ENCODE measurements at places on chromosomes 2 and 18. TPM values are rescaled to one million over a fixed set of nuclear protein-coding genes. Genes with fewer than 3 reads are reported as not detected.

GRCh38 chr2:230591850-230592249 lies 120.8 kb upstream of the CAB39 start:
- H3K4me1 ChIP-seq = no peaks in the 10 kb centered on the region
- no peak for DNase-seq
- no peak overlapping the region for H3K4me3 ChIP-seq
- peaks cover 21% of the 10 kb centered on the region for H3K27me3 ChIP-seq
- no peaks in the 10 kb centered on the region for H3K36me3 ChIP-seq

GRCh38 chr2:104583811-104584210 lies 270.1 kb upstream of the POU3F3 start:
- H3K27ac ChIP-seq = no peak overlapping the region
- no peaks in the 10 kb centered on the region for H3K4me1 ChIP-seq
- H3K27me3 ChIP-seq = no peaks in the 10 kb centered on the region
- DNase-seq = no peak

DNA sequence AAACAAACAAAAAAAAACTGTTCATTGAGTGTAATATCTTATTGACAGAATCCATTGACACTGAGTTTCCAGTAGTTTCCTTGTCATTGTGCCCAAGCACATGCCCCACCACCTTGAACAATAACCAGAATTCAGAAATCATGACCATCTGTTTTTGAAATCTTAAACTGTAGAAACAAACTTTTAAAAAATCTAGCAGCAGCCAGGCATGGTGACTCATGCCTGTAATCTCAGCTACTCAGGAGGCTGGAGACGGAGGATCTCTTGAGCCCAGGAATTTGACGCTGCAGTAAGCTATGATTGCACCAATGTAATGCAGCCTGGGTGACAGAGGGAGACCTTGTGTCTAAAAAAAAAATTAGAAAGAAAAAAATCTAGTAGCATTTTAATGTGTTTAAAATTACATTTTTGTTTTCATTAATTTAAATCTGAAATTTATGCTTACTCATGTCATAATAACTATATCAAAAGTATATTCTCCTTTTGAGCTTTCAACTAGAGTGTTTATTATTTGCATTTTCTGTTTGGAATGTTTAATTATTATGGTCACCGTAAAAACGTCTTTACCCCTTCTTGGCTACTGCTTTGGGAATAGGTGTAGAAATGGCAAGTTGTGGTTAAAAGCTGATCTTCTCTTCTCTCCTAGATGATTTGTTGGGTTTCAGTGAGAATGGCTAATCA lies 25.2 kb upstream of the STON1 start:
- no peak overlapping the region for H3K27ac ChIP-seq
- no peaks in the 10 kb centered on the region for H3K27me3 ChIP-seq
- peaks cover 11% of the 10 kb centered on the region for H3K36me3 ChIP-seq
- H3K4me1 ChIP-seq = peaks cover 17% of the 10 kb centered on the region
- no peak overlapping the region for H3K4me3 ChIP-seq

GRCh38 chr18:79572848-79573451 lies 106.7 kb upstream of the CTDP1 start:
- peaks cover 10% of the 10 kb centered on the region for H3K4me1 ChIP-seq
- H3K4me3 ChIP-seq = no peak overlapping the region
- H3K27ac ChIP-seq = no peak overlapping the region
- no peaks in the 10 kb centered on the region for H3K36me3 ChIP-seq
- DNase-seq = no peak

GRCh38 chr2:190515687-190516086 lies 18.8 kb downstream of the NEMP2 start:
- no peaks in the 10 kb centered on the region for H3K36me3 ChIP-seq
- H3K4me3 ChIP-seq = no peak overlapping the region
- no peak overlapping the region for H3K27ac ChIP-seq
- H3K27me3 ChIP-seq = no peaks in the 10 kb centered on the region

GRCh38 chr2:136310797-136311603 lies 193.1 kb upstream of the CXCR4 start:
- no peaks in the 10 kb centered on the region for H3K4me1 ChIP-seq
- DNase-seq = no peak
- H3K27ac ChIP-seq = no peak overlapping the region
- H3K4me3 ChIP-seq = no peak overlapping the region
- H3K36me3 ChIP-seq = no peaks in the 10 kb centered on the region

GRCh38 chr2:7083580-7084509 lies 166.6 kb downstream of the RNF144A start:
- H3K36me3 ChIP-seq = no peaks in the 10 kb centered on the region
- H3K4me3 ChIP-seq = no peak overlapping the region
- no peak overlapping the region for H3K27ac ChIP-seq
- peak; percentile 45 for DNase-seq
- no peaks in the 10 kb centered on the region for H3K27me3 ChIP-seq
- H3K4me1 ChIP-seq = 0 out of 2 replicates have a peak, but pooled peaks cover 5% of the 10 kb centered on the region

DNA sequence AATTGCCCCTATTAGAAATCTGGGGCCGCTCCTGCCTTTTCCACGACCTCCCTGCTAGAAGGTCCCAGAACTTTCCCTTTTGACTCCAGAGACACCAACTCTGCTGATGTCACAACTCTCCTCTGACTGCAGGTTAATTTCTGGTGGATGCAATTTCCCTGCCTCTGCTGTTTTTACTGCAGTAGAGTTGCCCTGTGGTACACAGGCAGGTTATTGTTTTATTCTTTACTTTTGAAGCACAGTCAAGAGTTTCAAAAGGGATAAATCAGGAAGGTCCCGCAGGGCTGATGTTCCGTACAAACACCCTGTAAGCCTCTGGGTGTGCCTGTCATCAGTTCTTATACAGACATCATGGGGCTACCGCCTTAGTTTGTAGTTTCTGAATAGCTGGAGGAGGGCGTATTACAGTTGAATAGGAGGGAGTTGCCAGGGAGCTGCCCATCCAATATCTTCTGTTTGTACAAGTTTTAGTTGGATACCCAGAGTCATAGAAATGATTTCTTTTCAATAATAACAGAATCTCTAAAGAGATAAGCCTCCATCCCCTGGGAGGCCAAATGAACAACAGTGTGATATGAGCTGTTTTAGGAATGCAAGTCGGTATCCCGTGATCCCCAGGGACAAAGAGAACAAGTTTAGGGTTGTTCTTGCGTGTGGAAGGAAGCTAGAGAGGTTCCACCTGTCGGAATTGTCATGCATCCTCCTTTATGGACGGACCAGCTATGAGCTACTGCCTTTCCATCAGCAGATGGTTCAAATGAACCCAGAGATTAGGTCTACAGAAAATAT lies 108.4 kb upstream of the COPS8 start:
- no peak overlapping the region for H3K4me3 ChIP-seq
- H3K27me3 ChIP-seq = peaks cover 6% of the 10 kb centered on the region
- H3K27ac ChIP-seq = peak overlapping the region; percentile 34
- no peaks in the 10 kb centered on the region for H3K36me3 ChIP-seq
- H3K4me1 ChIP-seq = peaks cover 68% of the 10 kb centered on the region

DNA sequence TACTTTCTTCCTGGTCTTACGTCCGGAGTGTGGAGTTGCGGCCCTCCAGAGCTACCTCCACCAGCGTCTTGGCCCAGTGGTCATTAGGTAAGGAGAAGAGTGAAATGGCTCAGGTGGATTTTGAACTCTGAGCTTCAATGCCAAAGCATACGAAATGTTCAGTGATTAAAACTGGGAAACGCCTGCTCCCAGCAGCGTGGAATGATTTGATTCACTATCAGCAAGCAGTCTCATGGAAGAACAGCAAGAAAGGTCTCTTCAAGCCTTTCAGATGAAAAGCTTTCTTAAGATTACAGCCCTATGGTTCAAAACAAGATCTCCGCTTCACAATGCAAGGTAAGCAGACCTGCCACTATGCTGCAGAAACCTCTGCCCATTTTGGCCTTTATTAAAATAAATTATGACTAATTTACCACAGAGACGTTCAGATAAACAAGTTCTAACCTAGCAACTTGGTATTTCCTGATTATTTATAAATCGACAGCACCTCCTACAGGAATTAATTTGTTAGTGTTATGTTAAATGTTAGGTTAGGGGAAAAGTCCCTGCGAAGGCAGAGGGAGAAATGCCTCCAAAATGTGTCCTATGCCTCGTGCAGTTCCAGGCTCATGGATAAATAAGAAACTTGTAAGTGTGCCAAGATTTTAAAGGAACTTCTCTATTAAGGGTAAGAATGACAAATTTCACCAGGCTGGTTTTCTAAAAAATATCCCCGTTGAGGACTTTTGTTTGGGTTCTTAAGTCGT lies 10.1 kb downstream of the SP9 start:
- DNase-seq = peak; percentile 51
- H3K36me3 ChIP-seq = peaks cover 2% of the 10 kb centered on the region
- no peak overlapping the region for H3K4me3 ChIP-seq
- H3K4me1 ChIP-seq = peaks cover 48% of the 10 kb centered on the region
- H3K27ac ChIP-seq = no peak overlapping the region

GRCh38 chr2:215738351-215738750 lies 275.0 kb downstream of the MREG start:
- DNase-seq = no peak
- H3K27me3 ChIP-seq = no peaks in the 10 kb centered on the region
- peaks cover 6% of the 10 kb centered on the region for H3K4me1 ChIP-seq
- H3K27ac ChIP-seq = no peak overlapping the region
- H3K4me3 ChIP-seq = no peak overlapping the region

DNA sequence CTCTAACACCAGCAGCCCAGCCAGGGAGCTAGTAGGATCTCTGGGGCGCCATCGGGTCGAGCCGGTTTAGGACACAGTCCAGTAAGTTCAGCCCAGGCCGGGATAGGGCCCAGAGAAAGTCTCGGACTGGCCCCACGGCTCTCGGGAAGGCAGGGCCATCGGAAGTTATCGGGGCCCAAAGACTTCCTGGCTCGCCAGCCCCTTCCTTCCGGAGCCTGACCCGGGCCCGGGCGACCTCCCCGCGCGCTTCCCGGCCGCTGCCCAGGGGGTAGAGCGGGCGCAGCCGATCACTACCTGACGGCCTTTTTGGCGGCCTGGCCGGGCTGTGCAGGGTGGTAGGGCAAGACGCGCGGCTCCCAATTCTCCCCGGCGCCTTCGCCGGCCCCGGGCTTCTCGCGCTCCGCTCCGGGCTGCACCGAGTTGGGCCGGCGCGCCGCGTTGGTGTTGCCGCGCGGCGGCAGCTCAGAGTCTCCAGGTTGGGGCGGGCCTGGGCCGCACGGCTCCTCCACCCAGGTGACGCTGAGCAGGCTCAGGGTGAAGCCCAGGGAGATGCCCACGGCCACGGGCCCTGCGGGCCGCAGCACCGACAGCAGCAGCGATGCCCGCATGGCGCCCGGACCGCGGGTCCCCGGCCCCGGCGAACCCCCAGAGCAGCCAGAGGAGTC lies 546 bp downstream of the CHPF start:
- no peaks in the 10 kb centered on the region for H3K27me3 ChIP-seq
- peaks cover 58% of the 10 kb centered on the region for H3K4me1 ChIP-seq
- peak overlapping the region; percentile 82 for H3K27ac ChIP-seq
- H3K4me3 ChIP-seq = peak overlapping the region; percentile 90

DNA sequence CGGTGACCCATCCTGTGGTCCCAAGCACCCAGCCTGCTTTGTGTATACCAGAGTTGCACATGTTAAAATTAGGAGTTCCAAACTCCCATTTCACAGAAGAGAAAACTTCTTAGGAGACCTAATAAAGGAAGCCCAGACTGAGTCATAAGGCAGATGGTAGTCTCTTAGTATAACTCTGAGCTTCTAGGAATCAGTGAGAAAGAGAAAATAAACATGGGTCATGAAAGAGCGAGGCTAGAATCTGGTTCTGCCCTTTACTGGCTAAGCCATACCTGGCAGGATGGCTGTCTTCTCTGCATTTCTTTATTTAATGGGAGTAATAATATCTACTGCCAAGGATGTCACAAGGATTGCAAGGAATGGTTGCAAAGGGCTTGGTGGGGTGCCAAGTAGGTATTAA lies 101.2 kb upstream of the TRIB2 start:
- no peak overlapping the region for H3K4me3 ChIP-seq
- H3K27ac ChIP-seq = no peak overlapping the region
- no peak for DNase-seq
- no peaks in the 10 kb centered on the region for H3K27me3 ChIP-seq
- H3K4me1 ChIP-seq = no peaks in the 10 kb centered on the region

DNA sequence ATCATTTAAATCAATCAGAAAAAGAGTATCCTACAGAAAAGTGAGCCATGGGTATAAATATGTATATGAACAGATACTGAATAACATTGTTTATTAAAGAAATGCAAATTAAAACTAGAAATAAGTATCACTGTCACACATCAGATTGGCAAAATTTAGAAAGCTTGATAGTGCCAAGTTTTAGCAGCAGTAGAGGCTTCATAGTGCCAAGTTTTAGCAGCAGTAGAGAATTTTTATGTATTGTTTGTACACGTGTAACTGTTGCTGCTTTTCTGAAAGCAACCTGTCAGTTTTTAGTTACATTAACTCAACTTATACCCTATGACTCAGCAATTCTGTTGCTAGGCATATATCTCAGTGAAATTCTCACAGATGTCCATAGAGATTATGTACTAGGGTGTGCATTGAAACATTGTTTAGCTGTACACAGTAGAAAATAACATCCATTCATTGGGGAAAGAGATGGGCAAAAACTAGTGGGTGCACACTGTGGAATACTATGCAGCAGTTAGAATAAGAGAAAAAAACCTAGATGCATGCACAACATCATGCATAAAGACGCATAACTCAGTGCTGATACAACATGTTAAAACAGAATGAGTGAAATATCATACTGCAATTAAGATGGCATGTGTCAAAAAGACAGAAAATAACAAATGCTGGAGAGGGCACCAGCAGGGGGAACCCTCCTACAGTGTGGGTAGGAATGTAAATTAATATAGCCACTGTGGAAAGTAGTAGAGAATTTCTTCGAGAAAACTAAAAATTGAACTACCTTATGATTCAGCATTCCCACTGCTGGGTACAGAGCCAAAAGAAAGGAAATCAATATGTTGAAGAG lies 294.5 kb upstream of the NT5C1B start:
- peaks cover under 1% of the 10 kb centered on the region for H3K4me1 ChIP-seq
- H3K36me3 ChIP-seq = no peaks in the 10 kb centered on the region
- DNase-seq = peak; percentile 7
- no peaks in the 10 kb centered on the region for H3K27me3 ChIP-seq
- no peak overlapping the region for H3K27ac ChIP-seq
- no peak overlapping the region for H3K4me3 ChIP-seq

GRCh38 chr2:99854236-99854852 lies 288.0 kb downstream of the AFF3 start:
- no peak overlapping the region for H3K27ac ChIP-seq
- DNase-seq = no peak
- no peaks in the 10 kb centered on the region for H3K27me3 ChIP-seq

- H3K4me1 ChIP-seq = no peaks in the 10 kb centered on the region
- H3K36me3 ChIP-seq = no peaks in the 10 kb centered on the region
- H3K27me3 ChIP-seq = no peaks in the 10 kb centered on the region
- no peak overlapping the region for H3K4me3 ChIP-seq
- no peak for DNase-seq
These were observed 98.7 kb downstream of the GRB14 start for GRCh38 chr2:164522561-164522981.

Gene CCDC102B
- total RNA-seq = 3.7 TPM

Gene RPRM
- total RNA-seq = not detected

Gene TCF23
- 0.04 TPM for total RNA-seq

Gene MYO3B
- not detected for total RNA-seq

Gene CD226
- total RNA-seq = 0.15 TPM

Gene CPSF3
- 128 TPM for total RNA-seq

Measured in HepG2 (cell line).